CD4-positive, alpha-beta memory T cell (primary cell): ENCODE measurements at places on chromosomes 3 and 15.

GRCh38 chr3:118641608-118642007 is 393.0 kb downstream of the IGSF11 start:
- no peak for DNase-seq

GRCh38 chr15:51801391-51801835 is 28.0 kb upstream of the TMOD3 start:
- DNase-seq, result no peak

DNA sequence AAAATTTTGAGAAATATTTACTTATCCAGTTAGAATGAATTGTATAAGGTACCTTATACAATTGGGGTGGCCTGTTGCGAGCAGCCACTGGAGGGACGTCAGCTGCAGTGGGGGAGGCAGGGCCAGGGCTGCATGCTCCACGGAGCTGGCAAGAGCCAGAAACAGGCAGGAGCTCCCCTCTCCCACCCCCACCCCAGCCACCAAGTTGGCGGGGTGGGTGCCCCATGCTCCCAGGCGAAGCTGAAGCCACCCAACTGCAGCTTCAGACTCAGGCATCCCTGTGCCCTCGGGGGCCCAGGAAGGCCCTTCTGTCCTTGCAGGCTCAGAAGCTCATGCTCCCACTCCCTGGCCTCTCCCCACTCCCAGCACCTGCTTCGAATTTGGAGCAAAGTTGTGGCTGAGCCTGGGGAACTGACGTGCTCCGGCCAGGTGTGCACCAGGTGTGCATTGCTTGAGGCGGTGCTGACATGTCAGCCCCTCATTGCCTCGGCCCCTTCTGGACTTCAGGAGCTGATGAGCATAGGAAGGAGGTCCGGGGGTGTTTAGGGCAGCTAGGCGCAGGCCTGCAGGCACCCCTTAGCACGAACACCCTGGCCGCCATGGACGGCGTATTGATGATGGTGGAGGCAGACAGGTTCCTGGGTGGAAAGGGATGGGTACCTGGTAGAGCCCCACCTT is 743.8 kb upstream of the GBE1 start:
- no peak for DNase-seq

- DNase-seq, result no peak
Observed at GRCh38 chr3:13501056-13501455, 20.9 kb downstream of the HDAC11 start.

DNA sequence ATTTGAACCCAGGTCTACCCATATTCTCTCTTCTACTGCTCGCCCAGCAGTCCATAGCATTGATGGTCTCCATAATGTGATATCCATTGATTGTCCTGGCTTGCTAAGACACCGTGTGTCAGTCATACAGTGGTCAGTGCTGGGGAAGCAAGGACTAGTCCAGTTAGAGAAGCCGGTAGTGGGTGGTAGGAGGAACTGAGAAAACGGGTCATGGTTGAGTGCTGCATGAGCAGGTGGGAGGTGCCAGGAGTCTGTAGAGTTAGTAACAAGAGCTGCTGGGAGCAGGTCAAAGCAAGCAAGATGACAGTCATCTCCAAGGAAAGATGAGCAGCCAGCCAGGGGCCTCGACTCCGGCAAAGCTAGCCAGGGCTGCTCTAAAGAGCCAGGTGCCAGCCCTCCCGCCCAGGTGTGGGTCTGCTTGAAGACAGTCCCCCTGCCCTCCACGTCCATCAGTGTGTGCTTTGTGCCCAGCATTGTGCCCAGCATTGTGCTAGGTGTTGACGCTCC is 29.5 kb upstream of the USP3 start:
- no peak for DNase-seq

GRCh38 chr3:137762674-137763593 is 1.2 kb upstream of the SOX14 start:
- no peak for DNase-seq
